ENCODE measurements at places on chromosomes 1 and 21. TPM values are rescaled to one million over a fixed set of nuclear protein-coding genes. Genes with fewer than 3 reads are reported as not detected.

The DNAJC28 gene
- total RNA-seq: not detected

The MRPL20 gene
- 79.3 TPM for total RNA-seq

The LAD1 gene
- total RNA-seq: 3.6 TPM

The LCE1F gene
- not detected for total RNA-seq

The TNFRSF18 gene
- not detected for total RNA-seq

The LENEP gene
- total RNA-seq: not detected

The TRAF3IP3 gene
- not detected for total RNA-seq

The KCNJ6 gene
- not detected for total RNA-seq

The FCRL5 gene
- total RNA-seq: not detected

GRCh38 chr1:71583756-71584155 lies 502.9 kb upstream of the ZRANB2 start:
- DNase-seq: no peak

GRCh38 chr1:184929711-184930202 lies 44.6 kb downstream of the NIBAN1 start:
- no peak for DNase-seq

GRCh38 chr21:41258617-41259016 lies 58.0 kb upstream of the FAM3B start:
- no peak for DNase-seq

DNA sequence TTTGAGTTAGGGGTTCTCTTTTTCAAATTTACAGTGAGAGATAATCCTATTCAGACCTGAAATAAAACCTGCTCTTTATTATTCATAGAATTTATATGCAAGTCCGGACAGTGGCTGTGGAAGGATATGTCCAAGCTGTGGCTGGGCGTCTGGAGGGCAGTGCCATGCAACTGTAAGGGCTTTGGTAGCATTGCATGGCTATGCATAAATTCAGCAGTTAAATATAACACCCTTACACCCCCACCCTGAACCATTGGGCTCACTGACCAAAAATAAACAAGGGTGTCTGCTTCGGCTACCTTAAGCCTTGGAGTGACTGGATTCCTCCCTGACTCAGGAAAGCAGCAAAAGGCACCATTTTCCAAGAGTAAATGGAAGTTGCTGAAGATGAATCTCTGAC lies 5.4 kb downstream of the CHTOP start:
- DNase-seq: no peak

GRCh38 chr1:221040101-221040500 lies 160.9 kb downstream of the HLX start:
- no peak for DNase-seq

- no peak for DNase-seq
These were observed 37.2 kb downstream of the ACTA1 start for GRCh38 chr1:229396585-229397206.

GRCh38 chr1:212968368-212968863 lies 18.1 kb downstream of the VASH2 start:
- no peak for DNase-seq

DNA sequence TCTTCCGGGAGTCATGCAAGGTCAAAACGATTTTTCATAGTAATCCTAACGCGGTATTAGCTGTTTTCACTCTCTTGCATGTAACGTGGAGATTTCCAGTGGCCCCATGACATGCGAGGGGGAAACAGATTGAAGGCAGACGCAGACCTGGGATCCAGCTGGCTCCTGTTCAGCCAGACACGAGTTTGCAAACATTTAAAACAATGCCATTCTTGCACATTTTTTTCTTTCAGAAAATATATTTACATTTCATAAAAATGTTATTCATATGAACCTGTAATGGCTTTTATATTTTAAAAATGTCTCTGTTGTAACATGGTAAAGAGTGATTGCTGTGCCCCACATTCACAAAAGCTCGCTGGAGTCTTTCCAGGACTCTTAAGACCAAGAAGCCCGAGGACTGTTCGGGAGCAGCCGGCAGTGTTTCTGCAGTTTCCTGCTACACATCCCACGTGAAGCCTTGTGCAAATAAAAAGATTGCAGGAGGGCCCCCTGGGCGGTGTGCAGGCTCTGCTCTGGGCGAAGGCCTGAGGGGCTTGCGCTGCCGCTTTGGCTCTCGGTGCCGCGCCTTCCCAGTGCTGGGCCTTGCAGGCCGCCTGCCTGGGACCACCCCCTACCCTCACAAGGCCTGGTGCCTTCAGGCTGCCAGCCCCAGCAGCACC lies 184.9 kb downstream of the DYRK1A start:
- no peak for DNase-seq

DNA sequence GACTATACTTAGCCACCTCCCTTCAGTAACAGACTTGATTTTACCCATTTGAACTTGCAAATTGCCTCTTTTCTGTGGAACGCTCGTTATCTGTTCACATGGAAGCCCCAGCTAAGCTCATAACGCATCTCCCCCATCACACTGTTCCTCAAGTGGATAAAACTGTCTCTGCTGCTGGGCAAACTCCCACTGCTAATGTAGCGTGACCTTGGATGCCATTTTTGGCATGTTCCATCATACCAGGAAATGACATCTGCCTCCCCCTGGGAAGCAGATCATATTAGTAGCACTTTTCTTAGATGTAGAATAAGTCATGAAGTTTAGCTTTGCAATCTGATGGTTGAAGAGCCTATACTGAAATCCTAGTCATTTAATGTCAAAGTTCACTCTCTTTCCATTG lies 528.7 kb upstream of the PLXNA2 start:
- DNase-seq: no peak

GRCh38 chr21:37210130-37210529 lies 57.0 kb downstream of the VPS26C start:
- no peak for DNase-seq

DNA sequence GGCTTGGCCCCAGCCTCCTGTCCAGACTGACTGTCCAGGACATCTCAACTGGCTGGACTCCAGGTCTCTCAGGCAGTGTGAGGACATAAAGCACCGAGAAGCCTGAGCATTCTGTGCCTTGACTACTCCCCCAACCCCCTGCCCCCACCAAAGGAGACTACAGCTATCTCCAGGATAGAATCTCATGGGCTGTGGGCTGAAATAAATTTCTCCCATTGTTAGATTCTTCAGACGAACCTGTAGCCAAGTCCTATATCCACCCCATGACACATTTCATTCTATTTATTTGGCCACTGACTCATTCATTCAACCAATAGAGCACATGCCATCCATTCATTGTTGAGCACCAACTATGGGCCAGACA lies 11.4 kb downstream of the VWA5B1 start:
- DNase-seq: no peak

- DNase-seq: no peak
These were observed 63.5 kb upstream of the KIAA1614 start for GRCh38 chr1:180849031-180849775.

DNA sequence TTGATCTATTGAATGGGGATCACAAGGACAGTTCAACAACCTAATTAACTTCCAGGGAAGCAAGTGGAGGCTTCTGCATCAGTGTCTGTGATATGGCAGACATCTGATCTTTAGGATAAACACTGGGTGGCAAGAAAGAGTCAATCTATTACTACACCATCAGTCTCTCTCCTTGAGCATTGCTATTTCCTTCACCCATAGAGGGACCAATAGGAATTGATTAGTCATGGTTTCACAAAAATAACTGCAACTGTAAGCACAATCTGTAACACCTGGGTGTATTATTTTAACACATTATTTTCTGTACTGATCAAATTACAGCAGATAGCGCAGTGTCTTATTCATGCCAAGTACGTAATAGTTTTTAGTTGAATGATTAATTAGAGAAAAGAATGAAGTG lies 50.3 kb downstream of the USP24 start:
- DNase-seq: no peak

DNA sequence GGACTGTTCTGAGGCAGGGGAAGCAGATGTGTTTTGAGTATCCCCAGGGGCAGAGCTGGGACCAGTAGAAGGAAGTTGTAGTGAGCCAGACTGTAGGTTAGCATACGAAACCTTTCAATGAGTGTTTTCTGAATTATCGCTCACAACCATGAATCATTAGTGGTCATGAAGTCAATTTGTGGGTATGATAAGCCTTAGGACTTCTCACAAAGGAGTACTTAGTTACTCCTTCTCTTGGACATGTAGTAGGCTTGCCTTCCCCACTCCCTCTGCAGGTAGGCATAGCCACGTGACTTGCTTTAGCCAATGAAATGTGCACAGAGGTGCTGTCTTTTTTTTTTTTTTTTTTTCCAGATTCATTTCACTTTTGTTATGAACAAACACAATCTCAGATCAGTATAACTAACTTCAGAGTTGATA lies 23.9 kb upstream of the FAAH start:
- no peak for DNase-seq

DNA sequence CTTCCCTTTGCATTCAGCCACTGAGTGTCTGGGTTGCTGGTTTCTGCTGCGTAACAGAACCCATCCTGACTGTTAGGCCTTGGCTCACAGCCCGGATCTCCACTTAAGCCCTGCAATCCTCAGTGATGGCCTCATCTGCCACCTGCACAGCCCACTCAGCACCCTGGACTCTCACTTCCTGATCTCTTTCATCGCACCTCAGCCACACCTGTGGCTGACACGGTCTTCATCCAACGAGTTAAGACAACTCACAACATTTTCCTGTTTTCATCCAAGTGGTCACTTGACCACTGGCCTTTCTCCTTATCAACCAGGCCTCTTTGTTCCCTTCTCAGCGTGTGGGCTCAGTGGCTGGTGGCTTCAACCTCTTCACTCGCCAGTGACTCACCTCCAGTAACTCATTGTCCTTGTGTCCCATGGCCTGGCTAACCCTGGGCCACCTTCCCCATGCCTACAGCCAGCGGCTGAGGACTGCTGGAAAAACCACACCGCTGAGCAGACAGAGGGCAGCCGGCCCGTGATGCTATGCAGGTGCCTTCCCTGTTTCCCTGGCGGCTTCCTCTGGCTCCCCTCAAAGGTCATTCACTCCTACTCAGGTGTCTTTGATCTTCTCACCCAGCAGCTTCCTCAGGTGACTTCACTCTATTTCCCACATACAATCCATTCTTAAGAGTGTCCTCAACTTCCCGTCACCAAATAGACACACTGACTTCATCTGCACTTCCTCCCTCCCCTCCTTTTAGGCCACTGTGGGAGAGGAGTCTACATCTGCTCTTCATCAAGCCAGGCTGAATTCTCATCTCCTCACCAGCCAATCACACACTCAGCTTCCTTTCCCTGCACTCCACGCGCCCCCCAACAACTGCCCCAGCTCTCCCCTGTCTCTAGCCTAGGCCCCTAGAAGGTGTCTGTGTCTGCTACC lies 19.9 kb upstream of the EDN2 start:
- peak; percentile 32 for DNase-seq

DNA sequence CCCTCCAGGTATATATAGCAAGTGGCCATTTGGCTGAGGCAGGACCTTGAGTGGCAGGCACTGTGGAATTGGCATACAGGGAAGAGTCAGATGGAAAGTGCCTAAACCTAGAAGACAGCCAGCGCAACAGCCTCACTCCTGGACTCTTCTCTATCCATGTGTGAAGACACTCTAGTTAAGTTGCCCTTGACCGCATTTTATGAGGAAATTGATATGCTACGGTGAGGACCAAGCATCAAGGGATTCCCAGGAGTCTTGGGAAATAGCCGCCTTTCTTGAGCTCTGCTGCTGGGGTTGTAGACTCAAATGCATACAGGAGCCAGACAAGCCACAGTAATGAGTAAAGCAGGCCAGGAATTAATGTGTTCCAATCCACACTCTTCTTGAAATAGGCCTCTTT lies 145.9 kb upstream of the KAZN start:
- DNase-seq: peak; percentile 13

DNA sequence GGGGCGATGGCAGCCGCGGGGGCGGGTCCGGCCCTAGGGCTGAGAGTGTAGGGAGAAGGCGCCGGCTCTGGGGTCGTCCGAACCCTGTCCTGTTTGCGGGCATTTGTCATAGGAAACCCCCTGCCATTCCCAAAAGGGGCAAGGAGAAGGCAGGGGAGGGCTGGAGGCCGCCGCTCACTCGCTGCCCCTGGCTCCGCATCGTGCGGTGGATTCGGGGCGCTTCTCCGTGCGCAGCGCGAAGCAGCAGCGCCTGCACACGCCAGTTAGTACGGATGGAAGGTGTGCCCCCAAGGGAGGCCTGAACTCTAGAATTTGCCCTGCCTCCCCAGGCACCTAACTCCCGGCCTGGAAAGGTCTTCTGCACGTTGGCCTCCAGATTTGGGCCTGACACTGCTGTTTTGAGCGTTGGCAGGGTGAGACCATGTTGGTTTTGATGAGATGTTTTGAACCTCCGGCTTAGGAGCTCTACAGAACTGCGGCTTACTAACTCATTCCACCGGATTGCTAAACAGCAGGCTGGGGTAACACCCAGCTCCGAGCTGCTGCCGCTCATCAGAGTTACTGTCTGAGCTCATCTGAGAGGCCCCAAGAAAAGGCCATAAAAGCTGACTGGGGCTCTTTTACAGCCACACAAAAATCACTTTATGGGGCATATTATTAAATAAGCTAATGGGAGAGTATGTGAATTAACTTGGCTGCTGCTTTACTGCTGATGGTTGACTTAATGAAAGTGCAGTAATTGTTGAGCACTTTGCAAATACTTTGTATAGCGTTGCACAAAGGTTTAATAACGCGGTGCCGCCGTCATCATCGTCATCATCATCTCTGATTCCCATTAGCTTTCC lies 987 bp downstream of the GPR137B start:
- DNase-seq: no peak

DNA sequence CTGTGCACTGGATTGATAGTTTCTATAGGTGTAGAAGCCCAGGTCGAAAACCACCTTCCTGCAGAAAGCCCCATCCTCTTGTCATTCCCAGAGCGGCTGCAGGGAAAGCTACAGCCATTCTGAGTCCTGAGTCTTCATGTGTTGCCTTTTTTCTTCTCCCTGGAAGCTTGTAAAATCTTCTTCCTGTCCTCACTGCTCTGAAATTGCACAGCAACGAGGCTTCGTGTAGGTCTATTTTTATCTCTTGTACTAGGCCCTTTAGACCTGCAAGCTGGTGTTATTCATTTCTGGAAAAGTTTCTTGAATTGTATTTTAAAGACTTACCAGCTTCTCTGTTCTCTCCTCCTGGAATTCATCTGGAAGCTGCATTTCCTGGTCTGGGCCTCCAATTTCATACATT lies 44.2 kb upstream of the ETS2 start:
- DNase-seq: no peak

- no peak for DNase-seq
These were observed 33.6 kb downstream of the CAMK1G start for GRCh38 chr1:209617047-209617673.

- DNase-seq: no peak
These were observed 94.1 kb downstream of the COL24A1 start for GRCh38 chr1:86062453-86062852.

GRCh38 chr1:6918925-6919511 lies 133.8 kb downstream of the CAMTA1 start:
- DNase-seq: no peak

DNA sequence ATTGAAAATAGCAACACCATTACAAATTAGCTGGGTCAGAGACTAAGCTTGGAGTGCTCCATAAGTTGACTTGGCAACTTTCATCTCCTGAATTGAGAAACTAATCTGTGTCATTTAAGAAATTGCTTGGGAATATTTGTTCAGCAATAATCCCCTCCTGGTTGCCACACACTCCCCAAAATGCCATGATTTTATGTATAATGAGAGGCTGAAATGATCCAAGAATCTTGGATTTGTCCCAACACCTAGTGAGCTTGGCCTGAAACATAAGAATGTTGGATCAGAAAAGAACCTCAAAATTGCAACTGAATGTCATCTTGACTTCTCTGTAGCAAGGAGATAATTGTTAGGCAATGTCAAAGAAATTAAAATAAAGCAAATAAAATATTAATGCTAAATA lies 805.9 kb upstream of the ADAMTS5 start:
- DNase-seq: no peak

Measured in Caki2 (cell line).